ENCODE measurements at places on chromosomes 5 and 9.
A peak's percentile ranks its signal among the peaks of the same experiment; 100 is the strongest.

GRCh38 chr9:136997371-136997770 is 1.0 kb upstream of the CLIC3 start:
- DNase-seq, result no peak

DNA sequence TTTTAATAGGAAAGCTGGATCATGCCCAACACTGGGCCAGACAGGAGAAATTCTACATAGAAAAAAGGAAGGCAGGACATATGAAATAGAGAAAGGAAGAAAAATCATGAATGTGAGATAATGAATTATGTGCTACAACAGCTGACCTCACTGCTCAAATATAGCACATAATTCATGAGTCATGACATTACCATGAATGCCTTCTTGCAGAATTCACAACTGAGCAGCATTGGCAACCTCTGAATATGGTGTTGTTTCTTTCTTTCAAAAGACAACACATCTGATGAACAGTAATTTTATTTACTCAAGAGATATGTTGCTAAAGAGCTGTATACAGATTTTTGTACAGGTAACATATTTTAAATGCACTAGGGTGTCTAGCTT is 34.4 kb downstream of the APBA1 start:
- peak; percentile 7 for DNase-seq

GRCh38 chr5:147819261-147819770 is 12.2 kb downstream of the SPINK1 start:
- DNase-seq, result no peak

- DNase-seq, result no peak
Measured at GRCh38 chr9:112863214-112863613, 27.5 kb downstream of the SLC46A2 start.

- DNase-seq, result no peak
Measured at GRCh38 chr5:158907856-158908255, 191.9 kb downstream of the EBF1 start.

DNA sequence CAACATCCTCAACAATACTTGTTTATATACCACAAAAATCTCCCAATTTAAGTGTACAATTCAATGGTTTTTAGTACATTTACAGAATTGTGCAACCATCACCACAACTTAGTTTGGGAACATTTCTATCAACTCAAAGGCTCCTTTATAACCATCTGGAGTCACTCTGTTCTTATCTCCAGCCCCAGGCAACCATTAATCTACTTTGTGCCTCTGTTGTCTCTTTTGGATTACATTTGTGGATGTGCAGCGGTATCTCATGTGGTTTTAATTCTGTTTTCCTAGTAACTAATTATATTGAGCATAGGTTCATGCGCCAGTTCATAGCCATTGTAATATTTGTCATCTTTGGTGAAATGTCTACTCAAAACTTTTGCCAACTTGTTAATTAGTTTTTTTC is 14.4 kb downstream of the ADAMTS19 start:
- no peak for DNase-seq

GRCh38 chr5:133309984-133310621 is 258.3 kb downstream of the HSPA4 start:
- DNase-seq, result no peak

- DNase-seq, result peak; percentile 17
Measured at GRCh38 chr5:54895816-54896341, 89.5 kb downstream of the ESM1 start.

- no peak for DNase-seq
Measured at GRCh38 chr9:90659650-90660364, 17.2 kb upstream of the DIRAS2 start.

DNA sequence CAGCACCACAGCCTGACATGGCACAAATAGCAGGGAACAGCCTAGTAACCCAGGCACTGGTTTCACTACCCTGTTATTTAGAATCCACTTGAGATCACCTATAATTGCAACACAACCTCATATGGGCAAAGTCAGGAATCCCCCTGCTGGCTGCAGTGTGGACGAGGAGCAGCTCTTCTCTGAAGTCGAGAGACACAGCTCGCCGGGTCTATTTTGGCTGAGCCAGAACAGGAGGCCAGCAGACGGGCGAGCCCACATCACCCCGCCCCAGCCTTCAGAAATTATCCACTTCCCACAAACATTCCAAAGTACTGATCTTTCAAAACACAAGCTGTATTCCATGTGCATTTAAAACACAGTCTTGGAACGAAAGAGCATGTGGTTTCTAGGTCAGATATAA is 179.0 kb downstream of the ROR2 start:
- no peak for DNase-seq

GRCh38 chr5:176881816-176882566 is 17.2 kb downstream of the HK3 start:
- DNase-seq, result no peak

- no peak for DNase-seq
Measured at GRCh38 chr9:15374825-15375224, 47.9 kb upstream of the SNAPC3 start.
